ENCODE measurements at places on chromosomes 2 and 18.

- no peak for DNase-seq
These were observed 70.4 kb upstream of the CDH19 start for GRCh38 chr18:66674286-66674685.

GRCh38 chr2:216607277-216607560 is 26.0 kb upstream of the IGFBP2 start:
- no peak for DNase-seq

DNA sequence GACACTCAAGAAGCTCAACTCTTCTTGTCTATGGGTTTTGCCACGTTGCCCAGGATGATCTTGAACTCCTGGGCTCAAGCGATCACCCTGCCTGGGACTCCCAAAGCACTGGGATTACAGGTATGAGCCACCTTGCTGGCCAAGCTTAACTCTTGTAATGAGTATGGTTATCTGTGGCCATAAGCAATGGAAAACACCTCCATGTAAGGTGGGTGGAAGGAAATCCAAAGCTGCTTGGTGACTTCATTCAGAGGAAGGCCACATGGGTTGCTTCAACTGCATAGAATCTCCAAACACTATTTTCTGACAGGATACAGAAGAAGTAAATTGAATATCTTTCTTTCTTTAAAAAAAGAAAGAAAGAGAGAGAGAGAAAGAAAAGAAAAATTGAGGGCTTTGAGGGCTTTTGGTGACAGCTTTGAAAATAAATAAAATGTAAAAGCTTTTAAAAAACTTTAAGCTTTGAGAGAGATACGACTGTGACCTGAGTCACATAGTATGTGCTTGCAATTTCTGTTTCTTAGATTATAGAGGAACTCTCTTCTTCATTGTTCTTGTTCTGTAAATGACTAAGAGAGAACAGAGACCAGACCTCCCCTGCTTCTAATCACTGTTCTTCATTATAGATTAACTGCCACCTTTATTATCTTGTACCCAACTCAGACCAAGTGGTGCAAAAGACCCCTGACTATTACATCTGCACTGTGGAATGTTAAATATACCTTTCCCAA is 123.1 kb upstream of the NDUFV2 start:
- DNase-seq, result no peak

DNA sequence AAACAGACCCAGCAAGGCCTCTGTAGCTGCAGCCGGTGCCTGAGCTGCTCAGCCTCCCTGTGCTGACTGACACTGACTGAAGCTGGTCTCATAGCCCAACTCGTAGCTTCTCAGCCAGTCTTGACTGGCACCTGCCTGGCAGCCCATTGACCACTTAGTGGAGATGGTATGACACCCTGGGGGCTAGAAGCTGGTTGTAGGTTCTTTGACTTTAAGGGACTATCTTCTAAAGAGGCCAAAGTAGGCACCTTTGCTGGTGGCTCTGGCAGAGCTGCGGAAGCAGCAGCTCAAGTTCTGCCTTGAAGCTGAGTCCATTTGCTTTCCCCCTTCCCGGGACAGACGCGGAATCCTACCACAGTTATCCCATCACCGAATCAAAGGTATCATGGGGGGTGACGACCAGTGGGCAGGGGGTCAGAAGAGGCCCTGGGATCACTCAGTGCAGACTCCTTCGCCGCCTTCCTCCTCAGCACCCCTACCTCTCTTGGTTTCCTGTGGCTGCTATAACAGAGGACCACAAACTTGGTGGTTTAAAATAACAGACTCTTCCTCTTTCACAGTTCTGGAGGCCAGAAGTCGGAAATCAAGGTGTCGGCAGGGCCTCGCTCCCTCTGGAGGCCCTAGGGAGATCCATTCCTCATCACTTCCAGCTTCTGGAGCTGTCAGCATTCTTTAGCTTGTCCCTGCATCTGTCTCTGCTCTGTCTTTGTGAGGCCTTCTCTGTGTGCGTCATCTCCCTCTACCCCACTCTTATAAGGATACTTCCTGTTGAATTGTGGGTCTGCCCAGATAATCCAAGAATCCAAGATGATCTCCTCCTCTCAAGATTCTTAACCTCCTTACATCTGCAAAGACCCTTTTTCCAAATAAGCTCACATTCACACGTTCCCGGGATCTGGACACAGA is 13.7 kb upstream of the FOSL2 start:
- DNase-seq, result no peak

GRCh38 chr2:113136828-113137775 is 9.7 kb downstream of the IL1RN start:
- no peak for DNase-seq

GRCh38 chr2:212915121-212915782 is 236.2 kb downstream of the IKZF2 start:
- DNase-seq, result no peak

GRCh38 chr2:127117603-127118002 is 10.6 kb upstream of the BIN1 start:
- no peak for DNase-seq

GRCh38 chr2:71460595-71461303 is 7.4 kb downstream of the DYSF start:
- DNase-seq, result no peak

DNA sequence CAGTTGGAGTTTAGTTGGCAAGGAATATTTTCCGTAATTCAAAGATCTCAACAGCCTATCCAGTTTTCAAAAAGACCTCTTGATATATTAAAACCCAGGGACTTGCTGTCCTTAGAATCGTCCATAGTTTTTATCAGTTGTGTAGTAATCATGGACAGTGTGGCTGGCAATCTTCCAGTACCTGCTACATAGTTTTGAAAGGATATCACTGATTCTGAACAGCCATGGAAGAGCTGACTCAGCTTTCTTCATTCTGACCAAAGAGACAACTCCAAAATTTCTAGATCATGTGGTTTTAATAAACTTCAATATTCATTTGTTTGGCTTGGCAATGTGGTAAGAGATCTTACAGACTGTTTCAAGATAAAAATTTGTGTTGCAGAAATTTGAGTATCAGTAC is 616.7 kb downstream of the TDRD15 start:
- no peak for DNase-seq

GRCh38 chr18:34084635-34085034 is 140.1 kb downstream of the NOL4 start:
- DNase-seq, result no peak

GRCh38 chr2:235468978-235469655 is 24.7 kb upstream of the AGAP1 start:
- no peak for DNase-seq

DNA sequence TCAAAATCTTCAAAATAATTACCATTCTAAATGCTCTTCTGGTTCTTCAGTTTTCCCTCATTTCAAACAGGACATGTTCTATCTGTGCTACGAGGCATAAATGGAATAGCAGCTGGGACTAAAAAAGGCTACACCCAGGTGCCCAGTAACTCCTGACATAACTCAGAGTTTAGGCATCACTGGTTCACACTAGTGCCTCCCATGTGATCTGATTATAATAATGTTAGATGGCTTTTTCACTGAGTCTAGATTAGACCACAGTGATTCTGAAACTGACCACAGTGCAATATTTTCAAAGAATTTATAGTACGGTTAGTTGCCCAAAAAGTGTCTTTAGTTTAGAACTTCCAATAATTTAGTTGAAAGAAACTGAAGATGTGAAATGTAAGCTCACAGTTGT is 123.3 kb downstream of the CCBE1 start:
- no peak for DNase-seq

DNA sequence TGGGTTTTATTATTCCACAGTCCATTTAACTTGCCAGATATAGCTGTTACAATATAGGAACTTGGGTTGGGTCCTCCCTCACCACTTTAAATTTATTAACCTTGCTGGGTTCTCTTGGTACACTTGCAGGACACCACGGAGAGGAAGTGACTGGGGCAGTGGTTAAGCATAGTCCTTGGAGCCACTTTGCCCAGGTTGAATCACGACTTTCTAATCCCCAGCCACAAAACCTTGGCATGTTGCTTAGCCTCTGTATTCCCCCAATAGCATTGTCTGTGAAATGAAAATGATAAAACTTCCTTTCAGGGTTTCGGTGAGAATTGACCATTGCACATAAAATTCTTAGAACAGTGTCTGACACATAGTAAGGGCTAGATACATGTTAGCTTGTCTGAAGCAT is 221.2 kb downstream of the IRS1 start:
- DNase-seq, result no peak

DNA sequence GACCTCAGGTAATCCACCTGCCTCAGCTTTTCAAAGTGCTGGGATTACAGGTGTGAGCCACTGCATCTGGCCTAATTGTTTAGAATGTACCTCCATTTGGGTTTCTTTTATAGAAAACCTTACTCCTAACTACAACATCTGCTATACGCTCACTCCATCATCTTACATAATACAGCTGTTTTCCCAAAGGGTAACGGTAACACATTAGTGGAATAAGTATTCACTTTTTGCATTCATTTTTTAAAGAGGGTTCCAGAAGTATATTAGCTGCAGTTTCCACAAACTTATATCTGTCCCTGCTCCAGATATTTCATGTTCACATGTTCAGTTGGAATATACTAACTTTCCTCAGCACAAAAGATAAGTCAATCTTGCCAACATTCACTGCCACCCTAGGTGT is 640.1 kb upstream of the FSHR start:
- no peak for DNase-seq

DNA sequence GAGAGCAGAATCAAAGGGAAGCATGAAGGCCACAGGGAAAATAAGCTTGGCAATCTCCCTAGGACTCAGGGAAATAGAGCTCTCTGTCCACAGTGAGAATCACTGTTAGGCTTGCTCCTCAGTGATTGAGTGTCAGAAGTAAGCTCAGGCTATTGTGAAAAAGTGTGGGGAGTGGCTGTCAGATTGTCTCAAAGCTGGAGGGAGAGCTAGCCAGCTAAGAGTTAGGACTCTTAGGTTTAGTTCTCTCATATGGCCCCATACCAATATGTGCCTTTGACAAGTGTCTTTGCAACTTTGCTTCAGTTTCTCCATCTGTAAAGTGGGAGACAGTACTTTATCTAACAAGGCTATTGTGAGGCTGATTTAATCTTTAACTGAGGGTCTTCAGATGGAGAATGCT is 17.2 kb downstream of the EIF4E2 start:
- no peak for DNase-seq

GRCh38 chr2:230816735-230817134 is 48.0 kb upstream of the ITM2C start:
- DNase-seq, result no peak

- no peak for DNase-seq
These were observed 70.3 kb downstream of the MYT1L start for GRCh38 chr2:2260696-2261268.

GRCh38 chr2:179751163-179751809 is 110.1 kb downstream of the ZNF385B start:
- DNase-seq, result no peak

DNA sequence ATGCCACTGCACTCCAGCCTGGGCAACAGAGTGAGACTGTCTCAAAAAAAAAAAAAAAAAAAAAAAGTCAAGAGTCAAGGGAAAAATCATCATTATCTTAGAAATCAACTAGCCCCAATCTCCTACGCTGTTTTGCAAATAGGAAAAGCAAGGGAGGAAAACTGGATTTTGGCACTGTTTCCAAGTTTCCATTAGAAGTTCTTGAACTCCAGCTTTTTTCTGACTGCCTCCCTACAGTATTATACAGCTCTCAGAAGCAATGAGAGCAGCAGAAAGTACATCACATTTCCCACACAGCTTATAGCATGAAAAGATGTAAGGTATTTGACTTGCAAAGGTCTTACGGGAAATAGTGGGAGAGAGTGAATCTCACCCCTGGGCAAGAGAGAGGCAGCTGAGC is 127.8 kb downstream of the OSR1 start:
- DNase-seq, result no peak

DNA sequence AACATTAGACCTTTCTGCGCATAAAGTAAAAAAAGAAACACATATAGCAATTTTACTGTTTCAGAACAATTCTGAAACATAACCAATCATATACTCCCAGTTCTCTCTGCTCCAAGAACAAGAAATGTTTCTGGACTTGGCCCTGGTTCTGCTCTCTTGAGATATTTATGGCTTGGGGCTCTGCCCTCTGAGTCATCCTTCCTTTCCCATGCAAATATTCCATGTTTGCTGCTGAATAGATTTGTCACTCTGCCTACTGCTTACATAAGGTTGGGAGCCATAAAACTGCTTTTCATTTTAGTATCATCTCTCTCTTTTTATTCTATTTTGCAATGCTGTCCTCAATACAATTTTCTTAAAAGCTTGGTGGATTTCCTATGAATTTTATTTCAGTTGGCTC is 499.6 kb upstream of the ACVR2A start:
- no peak for DNase-seq

DNA sequence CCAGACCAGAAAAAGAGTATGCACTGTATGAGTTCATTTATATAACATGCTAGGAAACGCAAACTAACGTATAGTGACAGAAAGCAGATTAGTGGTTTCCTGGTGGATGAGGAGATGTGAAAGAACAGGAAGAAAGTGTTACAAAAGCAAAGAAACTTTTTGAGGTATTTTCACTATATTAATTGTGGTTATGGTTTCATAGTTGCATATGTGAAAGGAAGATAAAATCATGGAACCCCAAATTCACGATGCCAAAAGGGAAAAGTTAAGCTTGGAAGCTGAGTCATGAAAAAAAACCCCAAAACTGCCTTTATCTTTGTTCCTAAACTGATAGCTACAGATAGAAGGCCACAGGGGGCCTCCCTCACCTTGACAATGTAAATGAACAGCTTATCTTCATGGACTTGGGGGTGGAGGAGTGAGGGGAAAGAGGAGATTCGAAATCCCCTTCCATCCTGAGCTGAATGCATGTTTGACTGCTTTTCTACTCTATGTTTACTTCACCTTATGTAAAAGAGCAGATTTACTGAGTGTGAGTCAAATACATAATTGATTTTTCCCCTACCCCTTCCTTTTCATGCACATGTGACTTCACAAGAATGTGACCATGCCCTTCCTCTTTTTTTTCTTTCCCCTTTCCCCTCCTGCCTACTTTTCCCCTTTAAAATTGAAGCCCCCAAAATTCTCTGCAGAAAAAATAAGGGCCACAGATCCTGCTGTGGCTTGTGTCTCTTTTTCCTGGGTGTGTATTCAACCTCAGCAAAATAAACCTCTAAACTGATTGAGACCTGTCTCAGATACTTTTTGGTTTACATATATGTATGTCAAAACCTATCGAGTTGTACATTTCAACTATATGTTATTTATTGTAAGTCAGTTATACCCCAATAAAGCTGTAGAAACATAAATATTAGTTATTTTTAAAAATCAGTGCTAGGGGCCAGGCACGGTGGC is 100.1 kb upstream of the TLK1 start:
- DNase-seq, result no peak

GRCh38 chr18:65257149-65257548 is 493.7 kb upstream of the CDH7 start:
- no peak for DNase-seq

- no peak for DNase-seq
These were observed 564.3 kb downstream of the CMPK2 start for GRCh38 chr2:6301426-6301825.

DNA sequence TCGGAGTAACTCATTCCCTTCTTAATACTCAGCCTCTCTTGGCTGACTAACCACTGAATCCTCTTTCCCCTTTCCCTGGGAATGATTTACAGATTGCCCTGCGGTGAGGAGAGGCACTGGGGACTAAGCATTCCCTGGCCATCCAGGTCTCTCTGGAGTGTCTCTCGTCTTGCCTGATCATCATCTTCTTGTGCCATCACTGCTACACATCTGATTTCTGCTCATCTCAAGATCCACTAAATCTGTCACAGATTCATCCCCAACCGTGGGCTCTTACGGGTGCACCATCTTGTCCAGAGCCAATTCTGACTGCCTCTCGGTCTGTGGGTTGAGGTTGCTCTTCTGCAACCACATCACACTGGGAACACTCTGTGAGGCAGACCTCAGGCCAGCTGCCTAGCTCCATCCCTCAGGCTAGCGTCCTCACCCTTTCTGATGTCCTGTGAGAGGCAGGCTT is 12.0 kb downstream of the SFTPB start:
- no peak for DNase-seq
